ENCODE measurements at places on chromosomes 3 and 15.

DNA sequence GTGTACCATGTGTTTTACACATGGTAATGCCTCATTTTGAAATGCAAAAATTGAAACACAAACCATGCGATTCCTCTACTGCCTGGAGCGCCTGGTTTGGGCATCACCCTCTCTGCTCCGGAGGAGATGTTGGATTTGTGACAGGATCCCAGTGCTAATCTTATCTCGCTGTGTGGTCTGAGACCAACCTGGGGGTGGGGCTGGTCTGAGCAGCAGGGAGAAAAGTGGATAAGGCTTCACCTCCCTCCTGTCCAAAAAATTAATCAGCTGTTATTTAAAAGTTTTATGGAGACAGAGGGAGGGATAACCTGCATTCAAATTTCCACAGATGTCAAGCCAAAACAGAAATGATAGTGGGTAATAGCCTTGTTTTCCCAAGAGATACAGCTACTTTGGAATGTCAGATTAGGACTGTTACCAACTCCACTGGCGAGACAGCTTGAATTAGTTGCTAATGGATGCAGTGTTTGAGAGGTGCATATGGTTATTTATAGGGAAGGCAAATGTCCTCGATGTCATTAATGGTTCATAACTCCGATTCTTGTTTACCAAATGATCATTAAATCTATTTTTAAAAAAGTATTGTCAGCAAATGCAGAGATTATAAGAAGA is 54.0 kb upstream of the SKOR1 start:
- DNase-seq: no peak

DNA sequence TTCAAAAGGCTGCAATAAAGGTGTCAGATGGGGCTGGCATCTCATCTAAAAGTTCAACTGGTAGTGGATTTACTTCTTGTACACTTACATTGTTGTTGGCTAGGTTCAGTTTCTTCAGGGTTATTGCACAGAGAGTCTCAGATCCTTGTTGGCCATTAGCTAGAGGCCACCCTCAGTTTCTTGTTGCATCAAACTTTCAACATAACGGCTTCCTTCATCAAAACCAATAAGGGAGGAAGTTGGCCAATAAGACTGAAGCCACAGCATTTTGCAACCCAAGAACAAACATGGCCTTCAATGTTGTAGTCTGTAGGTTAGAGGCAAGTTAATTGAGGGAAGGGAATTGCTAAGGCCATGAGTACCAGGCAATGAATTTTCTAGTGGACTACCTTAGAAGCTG is 218.0 kb downstream of the ZBBX start:
- no peak for DNase-seq

DNA sequence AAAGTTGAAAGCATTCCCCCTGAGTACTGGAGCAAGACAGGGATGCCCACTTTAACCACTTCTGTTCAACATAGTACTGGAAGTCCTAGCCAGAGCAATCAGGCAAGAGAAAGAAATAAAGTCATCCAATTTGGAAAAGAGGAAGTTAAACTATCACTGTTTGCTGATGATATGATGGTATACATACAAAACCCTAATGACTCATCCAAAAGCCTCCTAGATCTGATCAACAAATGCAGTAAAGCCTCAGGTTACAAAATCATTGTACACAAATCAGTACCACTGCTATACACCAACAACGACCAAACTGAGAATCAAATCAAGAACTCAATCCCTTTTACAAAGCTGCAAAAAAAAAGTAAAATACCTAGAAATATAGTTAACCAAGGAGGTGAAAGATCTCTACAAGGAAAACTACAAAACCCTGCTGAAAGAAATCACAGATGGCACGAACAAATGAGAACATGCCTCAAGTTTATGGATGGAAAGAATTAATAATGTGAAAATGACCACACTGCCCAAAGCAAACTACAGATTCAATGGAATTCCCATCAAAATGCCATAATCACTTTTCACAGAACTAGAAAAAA is 40.3 kb downstream of the RPL39L start:
- no peak for DNase-seq

GRCh38 chr3:60388731-60389130 is 862.5 kb downstream of the FHIT start:
- DNase-seq: no peak

GRCh38 chr3:39502838-39503145 is 35.3 kb downstream of the MOBP start:
- no peak for DNase-seq

- peak; percentile 20 for DNase-seq
Observed at GRCh38 chr3:133506215-133506901, 67.1 kb upstream of the CDV3 start.

DNA sequence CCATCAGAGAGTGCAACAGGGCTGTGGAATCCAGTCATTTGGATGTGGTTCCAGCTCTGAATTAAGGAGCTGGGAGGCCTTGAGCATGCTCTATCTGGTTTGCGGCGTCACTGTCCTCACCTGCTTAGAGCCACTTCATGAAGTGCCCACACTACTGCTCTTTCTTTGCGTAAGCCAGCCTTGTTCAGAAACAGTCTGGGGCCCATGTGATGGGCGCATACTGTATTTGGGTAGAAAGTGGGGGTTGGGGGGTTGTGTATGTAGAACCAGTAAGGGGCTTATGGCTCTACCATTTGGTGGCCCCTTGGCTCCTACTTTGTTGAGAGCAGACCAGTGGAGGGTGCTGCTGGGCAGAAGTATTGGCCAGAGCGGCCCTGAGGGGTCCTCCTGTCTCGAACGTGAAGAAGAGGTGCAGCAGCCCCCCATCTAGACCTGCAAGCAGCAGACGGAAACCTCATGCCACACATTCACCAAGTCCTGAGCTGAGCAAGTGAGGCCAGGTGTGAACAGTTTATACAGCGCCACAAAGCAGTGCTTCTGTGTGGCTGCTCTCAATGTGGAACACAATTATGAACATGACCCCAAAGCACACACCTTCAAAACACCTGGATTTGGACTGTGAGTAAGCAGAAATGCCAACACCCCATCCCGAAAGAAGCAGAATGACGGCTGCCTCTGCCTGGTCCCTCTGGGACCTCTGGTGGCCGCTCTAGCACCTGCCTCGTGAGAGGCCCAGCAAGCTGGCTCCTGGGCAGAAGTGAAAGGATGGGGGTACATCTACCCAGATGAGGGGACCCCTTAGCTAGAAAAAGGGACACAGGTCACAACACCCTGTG is 26.6 kb downstream of the SRPRB start:
- DNase-seq: no peak

GRCh38 chr3:6512172-6512800 is 348.6 kb upstream of the GRM7 start:
- DNase-seq: no peak

DNA sequence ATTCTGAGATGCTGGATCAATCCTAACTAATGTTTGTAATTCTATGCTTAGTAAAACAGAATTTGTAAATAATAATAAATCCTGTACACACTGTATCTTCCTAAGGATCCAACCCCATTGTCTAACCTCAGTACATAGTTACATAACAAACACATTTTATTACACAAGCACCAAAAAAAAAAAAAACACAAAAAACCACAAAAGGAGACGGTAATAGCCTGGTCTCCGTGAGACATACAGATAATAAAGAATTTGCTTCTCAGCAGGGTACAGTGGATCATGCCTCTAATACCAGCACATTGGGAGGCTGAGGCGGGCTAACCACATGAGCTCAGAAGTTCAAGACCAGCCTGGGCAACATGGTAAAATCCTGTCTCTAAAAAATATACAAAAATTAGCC is 558.7 kb downstream of the MAGI1 start:
- no peak for DNase-seq

GRCh38 chr3:33062866-33063265 is 34.1 kb downstream of the GLB1 start:
- DNase-seq: no peak

DNA sequence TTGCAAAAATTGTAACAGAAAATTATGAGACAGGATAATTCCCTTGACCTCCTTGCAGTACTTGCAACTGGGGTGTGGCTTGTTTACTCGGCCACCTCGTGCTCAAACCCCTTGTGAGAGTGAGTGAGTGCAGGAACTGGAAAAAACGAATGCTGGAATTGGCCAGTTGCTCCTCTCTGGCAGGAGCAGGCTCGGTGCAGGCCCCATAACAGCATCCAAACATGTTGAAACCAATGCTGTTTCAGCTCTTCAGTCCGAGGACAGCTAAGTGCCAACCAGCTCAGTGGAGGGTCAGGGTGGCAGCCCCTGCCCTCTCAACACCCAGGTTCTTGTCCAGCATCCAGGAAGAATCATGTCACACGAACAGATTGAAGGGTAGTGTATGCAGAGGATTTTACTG is 36.9 kb downstream of the METTL6 start:
- DNase-seq: no peak

DNA sequence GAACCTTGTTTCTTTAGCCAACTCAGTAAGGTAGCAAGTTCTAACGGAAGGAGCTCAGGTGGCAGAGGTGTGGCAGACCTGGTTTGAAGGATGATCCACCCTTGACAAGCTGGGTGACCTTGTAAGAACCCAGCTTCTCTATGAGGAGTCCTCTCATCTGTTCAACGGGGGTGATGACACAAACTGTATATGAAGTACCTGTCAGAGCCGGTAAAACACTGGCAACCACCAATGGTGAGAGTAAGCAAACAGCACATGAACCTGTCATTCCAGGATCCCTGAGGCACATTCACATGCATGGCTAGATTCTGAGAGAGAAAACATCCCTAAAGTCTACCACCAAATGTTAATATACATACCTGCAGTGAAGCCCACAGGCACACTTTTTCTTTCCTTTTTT is 2.4 kb downstream of the SCAP start:
- no peak for DNase-seq

- DNase-seq: no peak
Observed at GRCh38 chr3:5675319-5675718, 487.8 kb downstream of the EDEM1 start.

DNA sequence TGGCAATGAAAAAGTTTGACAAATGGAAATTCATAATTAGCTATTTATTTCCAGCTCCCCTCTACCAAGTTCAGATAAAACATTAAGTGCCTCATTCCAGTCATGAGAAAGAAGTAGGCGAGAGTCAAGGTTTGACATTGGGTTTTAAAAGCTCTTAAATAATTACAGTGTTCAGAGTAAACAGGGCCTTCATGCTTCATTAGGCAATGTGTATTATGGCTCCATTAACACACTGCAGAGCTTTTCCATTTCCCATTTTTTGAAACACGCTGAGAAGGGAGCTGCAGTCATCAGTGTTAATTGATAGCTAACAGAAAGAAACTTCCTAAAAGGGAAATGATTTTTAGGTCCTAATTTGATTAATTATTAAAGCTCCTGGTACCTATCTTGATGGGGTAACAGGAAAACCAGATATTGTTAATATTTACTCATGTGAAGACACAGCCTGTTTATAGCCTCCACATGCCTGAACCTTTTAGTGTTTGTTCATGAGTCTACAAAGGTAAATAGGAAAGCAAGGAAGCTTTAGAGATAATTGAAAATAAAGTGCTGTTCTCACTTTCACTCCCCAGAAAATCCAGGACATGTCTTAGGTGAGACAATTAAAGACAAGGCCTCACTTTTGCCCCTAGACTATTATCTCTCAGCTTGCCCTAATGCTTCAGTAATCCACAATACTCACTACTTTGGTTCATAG is 28.7 kb downstream of the SST start:
- no peak for DNase-seq

GRCh38 chr3:135491491-135492205 is 473.9 kb upstream of the PPP2R3A start:
- no peak for DNase-seq

GRCh38 chr15:31438601-31439265 is 112.1 kb downstream of the KLF13 start:
- DNase-seq: peak; percentile 23

GRCh38 chr15:92651877-92652575 is 3.5 kb downstream of the FAM174B start:
- no peak for DNase-seq

- no peak for DNase-seq
Observed at GRCh38 chr3:125683067-125683829, 88.0 kb upstream of the OSBPL11 start.

DNA sequence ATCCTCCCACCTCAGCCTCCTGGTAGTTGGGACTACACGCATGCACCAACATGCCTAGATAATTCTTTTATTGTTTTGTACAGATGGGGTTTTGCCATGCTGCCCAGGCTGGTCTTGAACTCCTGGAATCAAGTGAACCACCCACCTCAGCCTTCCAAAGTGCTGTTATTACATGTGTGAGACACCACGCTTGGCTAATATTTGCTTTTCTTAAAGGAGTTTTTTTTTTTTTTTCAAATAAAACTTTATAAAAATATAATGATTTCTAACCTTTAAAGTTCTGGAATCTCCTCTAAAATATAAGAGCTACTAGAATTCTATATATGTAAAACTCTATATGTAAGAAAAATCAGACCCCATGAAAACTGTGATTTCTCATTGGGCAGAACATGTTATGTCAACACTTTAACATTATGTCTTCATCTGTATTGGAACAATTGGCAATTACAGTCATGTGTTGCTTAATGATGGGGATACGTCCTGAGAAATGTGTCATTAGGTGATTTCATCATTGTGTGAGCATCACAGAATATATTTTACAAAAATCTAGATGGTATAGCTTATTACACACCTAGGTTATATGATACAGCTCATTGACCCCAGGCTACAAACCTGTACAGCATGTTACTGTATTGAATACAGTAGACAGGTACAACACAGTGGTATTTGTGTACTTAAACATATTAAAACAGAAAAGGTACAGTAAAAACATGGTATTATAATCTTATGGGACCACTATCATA is 377.0 kb downstream of the PLCL2 start:
- no peak for DNase-seq

DNA sequence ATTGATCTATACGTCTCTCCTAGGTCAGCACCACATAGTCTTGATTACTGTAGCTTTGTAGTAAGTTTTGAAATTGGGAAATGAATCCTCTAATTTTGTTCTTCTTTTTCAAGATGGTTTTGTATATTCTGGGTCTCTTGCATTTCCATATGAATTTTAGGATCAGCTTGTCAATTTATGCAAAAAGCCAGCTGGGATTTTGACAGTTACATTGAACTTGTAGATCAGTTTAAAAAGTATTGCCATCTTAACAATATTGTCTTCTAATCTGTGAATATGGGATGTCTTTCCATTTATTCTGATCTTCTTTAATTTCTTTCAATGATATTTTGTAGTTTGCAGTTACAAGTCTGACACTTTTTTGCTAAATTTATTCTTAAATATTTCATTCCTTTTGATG is 5.6 kb upstream of the PRR23E start:
- no peak for DNase-seq

DNA sequence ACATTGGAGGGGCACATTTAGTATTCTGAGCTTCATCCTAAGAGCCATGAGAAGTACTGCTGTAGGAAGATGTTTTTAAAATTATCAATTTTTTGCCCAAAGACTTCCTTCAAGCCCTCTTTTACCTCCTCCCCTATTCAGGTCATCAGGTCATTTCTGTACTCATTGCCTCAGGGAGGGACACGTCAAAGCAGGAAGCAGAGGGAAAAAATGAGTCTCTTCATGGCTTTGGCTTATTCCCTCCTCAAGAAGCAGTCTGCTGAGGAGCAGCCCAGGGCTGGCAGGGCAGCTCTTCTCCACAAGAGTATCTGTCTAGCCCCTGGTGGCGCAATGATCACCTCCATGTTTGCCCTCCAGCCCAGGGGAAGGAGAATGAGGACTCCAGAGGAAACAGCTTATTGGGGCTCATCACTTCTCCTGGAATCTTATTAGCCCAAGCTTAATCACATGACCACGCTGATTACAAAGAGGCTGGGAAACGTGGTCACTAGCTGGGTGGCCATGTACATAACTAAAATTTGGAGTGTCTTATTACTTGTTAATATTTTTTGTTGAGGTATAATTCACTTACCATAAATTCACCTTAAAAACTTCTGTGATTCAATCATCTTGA is 44.2 kb upstream of the GATA2 start:
- no peak for DNase-seq
